Tibial artery (tissue), 4 donors: ENCODE measurements at places on chromosomes 3 and 15.

DNA sequence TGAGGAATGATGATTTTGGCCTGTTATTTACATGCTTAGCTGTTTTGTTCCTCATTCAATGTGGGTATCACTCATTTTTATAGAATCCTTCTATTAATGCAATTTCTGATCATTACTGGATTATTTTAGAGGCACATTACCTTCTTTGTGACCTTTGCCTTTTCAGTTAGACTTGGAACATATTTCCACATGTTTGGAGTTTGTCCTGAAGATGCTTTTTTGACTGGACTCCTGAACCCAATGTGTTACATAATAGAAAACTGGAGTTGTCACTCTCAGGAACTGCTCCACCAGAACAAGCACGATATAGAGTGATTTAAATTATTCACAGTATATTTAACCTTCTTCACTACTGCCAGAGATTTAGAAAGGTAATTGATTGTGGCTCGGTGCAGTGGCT, 59.5 kb downstream of the TP63 start:
- DNase-seq, result no peak

DNA sequence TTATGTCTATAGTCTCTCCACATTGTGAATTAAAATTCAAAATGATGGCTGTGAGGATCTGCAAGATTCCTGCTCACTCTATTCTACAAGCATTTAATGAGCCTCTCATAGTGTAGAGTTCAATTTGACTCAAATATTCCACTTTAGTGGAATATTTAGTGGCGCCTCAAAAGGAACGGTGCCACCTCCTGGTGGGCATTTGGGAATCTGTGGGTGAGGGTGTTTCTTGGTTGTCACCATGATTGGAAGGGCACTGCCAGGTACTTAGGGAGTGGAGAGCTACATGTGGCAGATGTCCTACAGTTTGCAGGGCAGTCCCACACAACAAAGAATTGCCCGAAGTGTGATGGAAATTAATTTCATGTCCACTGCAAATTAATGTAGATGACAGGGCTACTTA, 21.5 kb upstream of the KCNMB3 start:
- DNase-seq, result no peak

- no peak for DNase-seq
These were observed 46.4 kb downstream of the FAM81A start for GRCh38 chr15:59484399-59484798.

GRCh38 chr3:110164632-110165369, 827.5 kb upstream of the DPPA4 start:
- no peak for DNase-seq

- no peak for DNase-seq
These were observed 155.8 kb upstream of the FRMD4B start for GRCh38 chr3:69541711-69542088.

GRCh38 chr15:39592500-39592899, 11.6 kb downstream of the THBS1 start:
- DNase-seq, result no peak
